ENCODE measurements at places on chromosomes 11 and 22.

GRCh38 chr11:14376920-14377319, 17.9 kb upstream of the RRAS2 start:
- DNase-seq = no peak

GRCh38 chr11:94973099-94973968, at the start of the genes CWC15 and KDM4D:
Gene CWC15, minus strand, starts transcription at chr11:94973556. Its CDS starts 1,371 bp downstream, at chr11:94972185.
Gene KDM4D, plus strand, starts transcription at chr11:94973709. Its CDS starts 23,664 bp downstream, at chr11:94997373.
- DNase-seq = peak; percentile 97

GRCh38 chr22:43236411-43237166, 49.7 kb upstream of the TTLL12 start:
- no peak for DNase-seq

GRCh38 chr11:587978-588380, 11.7 kb downstream of the PHRF1 start:
- peak; percentile 90 for DNase-seq

- peak; percentile 98 for DNase-seq
These were observed 6.0 kb upstream of the MALAT1 start for GRCh38 chr11:65492637-65493366.

DNA sequence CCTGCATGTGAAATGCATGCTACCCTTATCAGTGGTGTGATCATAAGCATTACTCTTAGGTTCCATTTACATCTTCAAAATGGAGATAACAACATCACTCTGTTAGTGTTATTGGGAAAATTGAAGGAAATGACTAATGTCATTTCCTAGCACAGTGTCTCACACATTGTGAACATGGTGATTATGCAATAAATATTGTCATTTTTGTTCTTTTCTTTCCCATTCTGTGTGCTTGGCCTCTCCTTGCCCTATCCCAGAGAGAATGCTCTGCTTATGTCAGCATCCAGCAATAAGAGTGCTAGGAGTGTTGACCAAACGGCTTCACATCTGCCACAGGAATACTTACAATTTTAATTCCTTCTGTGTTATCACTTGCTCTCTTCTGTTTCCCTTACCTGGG, 1024.1 kb upstream of the CCDC90B start:
- no peak for DNase-seq

GRCh38 chr11:17381156-17381555, 7.3 kb downstream of the KCNJ11 start:
- no peak for DNase-seq

DNA sequence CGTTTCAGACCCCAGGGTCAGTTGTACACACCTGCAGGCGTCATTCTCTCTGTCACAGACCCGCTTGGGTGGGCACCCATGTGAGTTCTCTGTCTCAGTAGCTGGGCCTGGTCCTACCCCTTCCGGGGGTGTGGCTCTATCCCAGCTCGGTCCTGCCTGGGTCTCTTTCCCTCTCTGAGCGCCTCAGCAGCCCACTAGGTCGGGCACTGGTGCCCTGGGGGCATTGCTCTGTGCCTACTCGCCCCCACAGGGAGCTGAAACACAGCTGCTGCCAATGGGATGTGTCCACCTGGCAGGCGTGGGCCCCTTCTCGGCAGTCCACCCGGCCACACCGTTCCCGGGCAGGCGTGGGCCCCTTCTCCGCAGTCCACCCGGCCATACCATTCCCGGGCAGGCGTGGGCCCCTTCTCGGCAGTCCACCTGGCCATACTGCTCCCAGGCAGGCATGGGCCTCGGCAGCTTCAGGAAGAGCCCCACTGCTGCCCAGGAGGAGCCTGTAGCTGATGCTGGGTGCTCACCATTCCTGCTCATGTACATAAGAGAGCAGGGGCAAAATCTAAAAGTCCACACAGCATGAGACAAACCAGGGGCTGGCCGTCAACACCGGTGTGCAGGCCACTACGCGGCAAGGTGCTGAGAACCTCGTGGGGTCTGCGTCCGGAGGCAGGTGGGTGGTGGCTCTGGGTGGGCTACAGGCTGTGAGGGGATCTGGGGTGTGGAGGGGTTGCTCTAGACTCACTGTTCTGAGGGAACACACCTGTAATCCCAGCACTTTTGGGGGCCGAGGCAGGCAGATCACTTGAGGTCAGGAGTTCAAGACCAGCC, 12.3 kb downstream of the MLC1 start:
- no peak for DNase-seq

DNA sequence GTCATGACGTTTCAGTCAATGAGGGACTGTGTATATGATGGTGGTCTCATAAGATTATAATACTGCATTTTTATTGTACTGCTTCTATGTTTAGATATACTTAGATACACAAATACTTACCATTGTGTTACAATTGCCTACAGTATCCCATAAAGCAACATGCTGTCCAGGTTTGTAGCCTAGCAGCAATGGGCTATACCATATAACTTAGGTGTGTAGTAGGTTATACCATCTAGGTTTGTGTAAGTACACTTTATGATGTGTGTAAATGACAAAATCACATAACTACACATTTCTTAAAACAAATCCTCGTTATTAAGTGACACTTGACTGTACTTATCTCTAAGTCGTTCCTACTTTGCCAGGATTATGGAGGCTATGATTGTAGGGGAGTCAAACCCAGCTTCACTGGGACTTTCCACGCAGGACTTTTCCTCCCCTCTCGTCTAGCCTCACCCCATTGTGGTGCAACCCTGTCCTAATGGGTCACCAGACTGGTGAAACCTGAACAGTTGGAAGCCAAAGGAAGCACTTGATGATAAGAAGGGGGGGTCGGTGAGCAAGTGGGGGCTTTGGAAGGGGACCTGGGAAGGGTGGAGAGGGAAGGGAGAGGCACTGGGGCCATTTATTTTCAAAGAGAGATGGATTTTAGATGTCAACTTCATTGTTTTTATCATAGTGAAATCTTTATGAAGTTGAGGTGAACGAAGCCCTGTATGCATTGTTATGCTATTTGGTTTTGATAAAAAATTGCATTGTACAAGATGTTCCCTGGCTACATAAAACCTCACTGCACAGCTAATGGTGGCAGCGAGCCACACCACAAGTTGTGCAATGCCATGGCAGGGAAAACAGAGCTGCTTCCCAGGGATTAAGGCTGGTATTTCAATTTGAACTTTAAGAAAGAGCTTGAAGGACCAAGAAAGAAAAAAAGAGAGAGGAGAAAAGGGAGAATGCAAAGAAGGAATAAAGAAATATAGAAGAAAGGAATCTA, 129.1 kb downstream of the EHF start:
- no peak for DNase-seq

- DNase-seq = no peak
These were observed 1272.6 kb downstream of the BRD1 start for GRCh38 chr22:48554893-48555572.

GRCh38 chr11:122207921-122208764, 92.1 kb upstream of the BLID start:
- no peak for DNase-seq

DNA sequence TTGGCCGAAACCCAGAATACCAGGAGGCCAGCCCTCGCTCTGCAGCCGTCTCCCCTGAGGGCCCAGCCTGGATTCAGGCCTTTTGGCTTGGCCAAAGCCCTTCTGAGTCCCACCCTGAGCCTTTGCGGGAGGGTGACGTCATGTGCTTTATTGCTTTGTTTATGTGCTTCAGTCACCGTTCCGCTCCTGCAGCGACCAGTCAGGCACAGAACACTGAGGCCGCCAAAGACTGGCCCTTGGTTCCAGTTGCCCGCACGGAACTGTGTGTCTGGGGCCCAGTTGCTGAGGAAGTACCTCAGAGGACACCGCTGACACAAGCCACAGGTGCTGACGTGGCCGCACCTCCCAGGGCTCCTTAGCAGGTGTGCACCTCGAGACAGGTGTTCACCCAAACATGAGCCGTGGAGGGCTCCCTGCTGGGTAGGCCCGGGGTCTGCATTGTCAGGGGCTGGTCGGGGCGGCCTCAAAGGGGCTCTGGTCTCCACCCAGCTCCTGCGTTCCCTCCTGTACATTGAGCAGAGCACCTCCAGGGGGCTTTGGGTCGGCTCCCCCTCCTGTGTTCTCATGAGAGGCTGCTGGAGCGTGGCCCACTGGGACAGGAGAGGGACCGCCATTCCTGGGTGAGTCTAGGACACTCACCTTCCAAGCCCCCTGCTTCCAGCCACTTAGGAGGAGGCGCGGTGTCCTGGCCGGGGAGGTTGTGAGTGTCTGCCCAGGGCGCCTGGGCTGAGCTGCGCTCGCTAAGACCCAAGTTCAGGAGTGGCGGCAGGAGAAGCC, 376.8 kb downstream of the TBC1D22A start:
- no peak for DNase-seq

GRCh38 chr11:45881708-45882368, 3.6 kb upstream of the MAPK8IP1 start:
- DNase-seq = no peak

DNA sequence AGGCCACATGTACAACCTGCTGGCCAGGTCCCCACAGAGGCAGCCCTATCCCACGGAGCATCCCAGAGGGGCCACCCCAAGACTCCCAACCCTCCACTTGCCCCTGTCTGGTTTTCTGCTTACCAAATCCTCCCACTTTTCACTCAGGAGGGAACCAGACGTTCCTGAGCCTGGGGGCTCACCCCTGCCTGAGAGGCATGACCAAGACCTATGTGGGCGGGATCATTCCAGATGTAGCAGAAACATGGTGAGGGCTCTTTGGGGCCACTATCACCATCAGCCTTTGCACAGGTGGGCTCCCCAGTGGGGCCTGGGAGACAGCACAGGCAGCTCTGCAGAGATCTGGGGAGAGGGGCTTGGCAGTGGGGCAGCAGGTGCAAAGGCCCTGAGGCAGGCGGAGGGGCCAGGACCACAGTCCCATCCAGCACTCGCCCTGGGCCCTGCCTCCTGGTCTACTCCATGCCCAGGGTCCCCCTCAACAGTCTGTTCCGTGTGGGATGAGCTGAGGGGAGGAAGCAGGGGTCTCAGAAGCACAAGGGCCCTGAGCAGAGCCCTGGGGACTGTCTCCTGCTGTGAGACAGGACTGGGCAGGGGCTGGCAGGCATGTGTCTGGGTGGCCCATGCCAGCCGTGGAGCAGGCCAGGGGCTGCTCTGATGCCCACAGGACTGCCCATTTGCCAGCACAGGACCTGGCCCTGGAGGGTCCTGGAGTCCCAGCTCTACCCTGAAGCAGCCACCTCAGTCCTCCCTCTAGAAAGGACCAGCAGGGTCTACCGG, 9.4 kb downstream of the PIM3 start:
- DNase-seq = peak; percentile 42
